Ovary (tissue), 10 donors: ENCODE measurements at places on chromosomes 6 and 20. TPM values are rescaled to one million over a fixed set of nuclear protein-coding genes. Genes with fewer than 3 reads are reported as not detected.

The OLIG3 gene
- not detected for total RNA-seq

The IL20RA gene
- total RNA-seq: 19.3 TPM

The OR2H1 gene
- not detected for total RNA-seq

The IL17F gene
- total RNA-seq: not detected

The NR2E1 gene
- total RNA-seq: not detected

The BPIFB2 gene
- 0.26 TPM for total RNA-seq

The MATN4 gene
- not detected for total RNA-seq

The HCRTR2 gene
- not detected for total RNA-seq

The DIDO1 gene
- total RNA-seq: 56.2 TPM

- DNase-seq: no peak
- H3K36me3 ChIP-seq: no peaks in the 10 kb centered on the region
- no peaks in the 10 kb centered on the region for H3K4me1 ChIP-seq
Measured at GRCh38 chr6:63391203-63391970, 71.6 kb upstream of the LGSN start.

DNA sequence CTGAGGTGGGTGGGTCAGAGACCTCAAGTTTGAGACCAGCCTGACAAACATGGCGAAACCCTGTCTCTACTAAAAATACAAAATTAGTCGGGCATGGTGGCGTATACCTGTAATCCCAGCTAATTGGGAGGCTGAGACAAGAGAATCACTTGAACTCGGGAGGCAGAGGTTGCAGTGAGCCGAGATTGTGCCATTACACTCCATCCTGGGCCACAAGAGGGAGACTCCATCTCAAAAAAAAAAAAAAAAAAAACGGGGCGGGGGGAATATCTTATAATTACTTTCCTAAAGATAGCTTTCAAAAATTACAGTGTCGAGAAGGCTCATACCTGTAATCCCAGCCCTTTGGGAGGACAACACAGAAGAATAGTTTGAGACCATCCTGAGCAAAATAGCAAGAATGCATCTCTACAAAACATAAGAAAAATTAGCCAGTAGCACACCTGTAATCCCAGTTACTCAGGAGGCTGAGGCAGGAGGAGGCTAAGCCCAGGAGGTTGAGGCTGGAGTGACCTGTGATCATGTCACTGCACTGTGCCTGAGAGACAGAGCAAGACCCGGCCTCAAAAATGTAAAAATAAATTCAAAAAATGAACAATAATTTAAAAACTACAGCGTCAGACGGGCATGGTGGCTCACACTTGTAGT, 25.8 kb downstream of the CBFA2T2 start:
- DNase-seq: no peak
- no peak overlapping the region for H3K27ac ChIP-seq
- H3K4me3 ChIP-seq: no peak overlapping the region
- H3K27me3 ChIP-seq: no peaks in the 10 kb centered on the region

GRCh38 chr6:143397227-143398222, 53.0 kb downstream of the ADAT2 start:
- H3K4me1 ChIP-seq: no peaks in the 10 kb centered on the region
- H3K4me3 ChIP-seq: no peak overlapping the region
- no peaks in the 10 kb centered on the region for H3K27me3 ChIP-seq
- H3K27ac ChIP-seq: no peak overlapping the region
- peak; percentile 27 for DNase-seq
- no peaks in the 10 kb centered on the region for H3K36me3 ChIP-seq

DNA sequence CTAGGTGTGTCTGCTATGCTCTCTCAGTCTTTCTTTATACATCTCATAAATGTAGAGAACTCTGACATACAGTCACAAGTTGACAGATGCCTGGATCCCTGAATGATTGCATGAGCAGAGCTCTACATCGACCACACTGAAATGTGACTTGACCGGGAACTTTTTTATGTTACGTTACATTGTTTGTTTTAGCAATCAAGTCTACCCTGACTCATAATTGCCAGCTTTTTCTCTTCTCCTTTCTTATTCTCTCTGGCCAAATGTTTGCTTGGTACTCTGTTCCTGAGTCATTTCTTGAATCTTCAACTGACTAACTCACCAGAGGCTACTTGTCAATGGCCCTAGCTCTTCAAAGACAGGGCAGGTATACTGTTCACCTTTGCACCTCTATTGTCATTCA, 213.6 kb upstream of the DTNBP1 start:
- peaks cover 4% of the 10 kb centered on the region for H3K4me1 ChIP-seq
- H3K27ac ChIP-seq: no peak overlapping the region
- no peaks in the 10 kb centered on the region for H3K36me3 ChIP-seq
- no peak for DNase-seq
- H3K4me3 ChIP-seq: no peak overlapping the region

- DNase-seq: no peak
- no peak overlapping the region for H3K27ac ChIP-seq
- H3K4me3 ChIP-seq: no peak overlapping the region
- no peaks in the 10 kb centered on the region for H3K36me3 ChIP-seq
- peaks cover 20% of the 10 kb centered on the region for H3K4me1 ChIP-seq
Measured at GRCh38 chr20:50540620-50541605, 30.7 kb downstream of the PTPN1 start.

- no peak for DNase-seq
- H3K27me3 ChIP-seq: no peaks in the 10 kb centered on the region
- no peaks in the 10 kb centered on the region for H3K36me3 ChIP-seq
- H3K4me3 ChIP-seq: peak overlapping the region; percentile 73
Measured at GRCh38 chr6:693723-694009, 727 bp upstream of the EXOC2 start.

- H3K27ac ChIP-seq: no peak overlapping the region
- peaks cover 6% of the 10 kb centered on the region for H3K4me1 ChIP-seq
- H3K27me3 ChIP-seq: no peaks in the 10 kb centered on the region
Measured at GRCh38 chr6:63652980-63653379, 17.4 kb downstream of the PHF3 start.

- no peak overlapping the region for H3K27ac ChIP-seq
- H3K4me1 ChIP-seq: no peaks in the 10 kb centered on the region
- H3K4me3 ChIP-seq: no peak overlapping the region
- no peaks in the 10 kb centered on the region for H3K27me3 ChIP-seq
- H3K36me3 ChIP-seq: no peaks in the 10 kb centered on the region
Measured at GRCh38 chr6:127606131-127606562, 29.2 kb downstream of the C6orf58 start.

- DNase-seq: no peak
- no peak overlapping the region for H3K4me3 ChIP-seq
- no peaks in the 10 kb centered on the region for H3K36me3 ChIP-seq
Measured at GRCh38 chr6:140475086-140475485, 1100.6 kb upstream of the CITED2 start.

GRCh38 chr6:166021429-166021828, 146.2 kb downstream of the TBXT start:
- H3K27ac ChIP-seq: no peak overlapping the region
- no peaks in the 10 kb centered on the region for H3K36me3 ChIP-seq
- no peak overlapping the region for H3K4me3 ChIP-seq

GRCh38 chr20:52529826-52530225, 338.2 kb upstream of the ZFP64 start:
- H3K36me3 ChIP-seq: no peaks in the 10 kb centered on the region
- no peaks in the 10 kb centered on the region for H3K4me1 ChIP-seq
- no peaks in the 10 kb centered on the region for H3K27me3 ChIP-seq
- no peak overlapping the region for H3K27ac ChIP-seq

- no peaks in the 10 kb centered on the region for H3K4me1 ChIP-seq
- no peak overlapping the region for H3K27ac ChIP-seq
- H3K36me3 ChIP-seq: no peaks in the 10 kb centered on the region
- H3K27me3 ChIP-seq: no peaks in the 10 kb centered on the region
Measured at GRCh38 chr20:19944772-19945459, 72.2 kb upstream of the NAA20 start.

- no peak overlapping the region for H3K27ac ChIP-seq
- no peaks in the 10 kb centered on the region for H3K36me3 ChIP-seq
- no peaks in the 10 kb centered on the region for H3K27me3 ChIP-seq
- no peak for DNase-seq
- H3K4me3 ChIP-seq: no peak overlapping the region
- H3K4me1 ChIP-seq: no peaks in the 10 kb centered on the region
Measured at GRCh38 chr20:15395457-15395856, 1058.0 kb upstream of the FLRT3 start.

GRCh38 chr20:53905019-53905819, 165.2 kb downstream of the BCAS1 start:
- no peaks in the 10 kb centered on the region for H3K27me3 ChIP-seq
- no peak overlapping the region for H3K27ac ChIP-seq
- no peaks in the 10 kb centered on the region for H3K36me3 ChIP-seq
- no peak for DNase-seq
- no peak overlapping the region for H3K4me3 ChIP-seq
- no peaks in the 10 kb centered on the region for H3K4me1 ChIP-seq

DNA sequence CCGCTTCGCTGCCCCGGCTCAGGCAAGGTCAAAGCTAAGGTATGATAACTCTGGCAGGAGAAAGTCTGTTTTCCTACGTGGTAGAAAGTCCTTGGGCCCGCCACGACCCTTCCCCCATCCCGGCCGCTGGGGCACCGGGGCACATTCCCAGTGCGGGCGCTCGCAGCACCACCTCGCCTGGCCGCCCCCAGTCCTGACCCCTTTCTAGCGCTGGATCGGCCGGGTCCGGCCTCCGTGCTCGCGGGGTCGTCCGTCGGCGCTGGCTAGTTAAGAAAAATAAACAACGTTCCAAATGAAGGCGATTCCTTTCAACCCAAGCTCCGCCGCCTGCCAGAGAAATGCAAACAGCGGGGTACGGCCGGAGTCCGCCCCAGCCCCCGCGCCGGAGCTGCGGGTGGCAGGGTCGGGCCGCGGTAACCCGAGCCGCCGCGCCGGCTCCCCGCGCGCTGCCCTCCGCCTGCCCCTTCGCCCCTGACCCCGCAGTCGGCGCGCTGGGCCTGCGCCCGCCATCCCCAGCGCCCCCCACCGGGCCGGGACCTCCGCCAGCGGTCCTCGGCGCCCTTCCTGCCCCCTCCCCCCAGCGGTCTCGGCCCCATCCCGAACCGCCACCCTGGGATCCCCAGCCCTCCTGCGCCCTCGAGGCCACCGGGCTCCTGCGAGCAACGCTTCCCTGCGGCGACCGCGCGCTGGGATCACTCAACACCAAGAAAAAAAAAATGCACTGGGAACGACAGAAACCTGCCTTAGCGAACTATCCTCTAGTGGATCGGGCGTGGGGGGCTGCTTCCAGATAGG, 37.6 kb downstream of the NCR2 start:
- H3K36me3 ChIP-seq: no peaks in the 10 kb centered on the region
- H3K27ac ChIP-seq: no peak overlapping the region
- no peak overlapping the region for H3K4me3 ChIP-seq
- peaks cover 11% of the 10 kb centered on the region for H3K27me3 ChIP-seq
- no peak for DNase-seq
- H3K4me1 ChIP-seq: peaks cover 11% of the 10 kb centered on the region

DNA sequence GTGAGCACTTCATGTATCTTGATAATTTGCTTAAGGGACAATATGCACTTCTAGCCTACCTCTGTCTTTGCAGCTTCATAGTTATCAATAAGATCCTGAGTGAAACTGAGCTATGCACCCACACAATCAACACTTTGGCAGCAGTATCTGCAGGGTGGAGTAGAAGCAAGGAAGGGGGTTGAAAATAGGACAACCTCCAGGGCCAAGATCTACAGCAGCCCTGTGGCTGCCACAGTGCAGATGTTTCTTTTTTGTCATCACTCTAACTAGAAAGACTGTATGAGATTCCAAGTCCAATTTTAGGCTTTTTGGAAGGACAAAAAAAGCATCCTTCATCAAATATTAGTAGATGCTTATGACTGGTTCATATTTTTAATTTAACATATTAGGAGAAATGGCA, 336.1 kb upstream of the CITED2 start:
- peaks cover 8% of the 10 kb centered on the region for H3K4me1 ChIP-seq
- no peak overlapping the region for H3K4me3 ChIP-seq
- DNase-seq: no peak
- no peaks in the 10 kb centered on the region for H3K36me3 ChIP-seq

DNA sequence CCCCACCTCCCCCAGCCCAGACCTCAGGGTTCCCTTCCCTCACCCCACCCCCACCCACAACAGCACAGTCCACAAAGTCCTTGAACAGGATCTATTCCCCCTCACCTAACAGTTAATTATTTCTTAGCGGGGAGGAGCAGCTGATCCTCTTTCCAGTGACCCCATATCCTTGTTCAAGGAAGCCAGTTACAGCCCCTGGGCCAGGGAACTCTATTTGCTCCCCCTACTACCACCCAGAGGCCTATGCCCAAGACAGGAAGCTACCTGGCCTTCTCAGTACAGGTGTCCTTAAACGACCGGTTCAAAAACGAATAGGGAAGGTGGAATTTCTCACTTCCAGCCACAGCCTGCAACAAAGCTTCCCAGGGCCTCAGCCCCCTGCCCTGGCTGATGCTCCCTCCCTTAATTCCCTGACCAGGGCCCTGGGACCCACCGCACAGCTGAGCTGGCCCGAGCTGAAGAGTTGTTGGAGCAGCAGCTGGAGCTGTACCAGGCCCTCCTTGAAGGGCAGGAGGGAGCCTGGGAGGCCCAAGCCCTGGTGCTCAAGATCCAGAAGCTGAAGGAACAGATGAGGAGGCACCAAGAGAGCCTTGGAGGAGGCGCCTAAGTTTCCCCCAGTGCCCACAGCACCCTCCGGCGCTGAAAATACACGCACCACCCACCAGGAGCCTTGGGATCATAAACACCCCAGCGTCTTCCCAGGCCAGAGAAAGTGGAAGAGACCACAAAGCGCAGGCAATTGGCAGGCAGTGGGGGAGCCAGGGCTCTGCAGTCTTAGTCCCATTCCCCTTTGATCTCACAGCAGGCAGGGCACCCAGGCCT, 778 bp downstream of the MCCD1 start:
- no peak overlapping the region for H3K27ac ChIP-seq
- H3K36me3 ChIP-seq: no peaks in the 10 kb centered on the region
- peaks cover 3% of the 10 kb centered on the region for H3K4me1 ChIP-seq
- no peak overlapping the region for H3K4me3 ChIP-seq
- no peak for DNase-seq
- no peaks in the 10 kb centered on the region for H3K27me3 ChIP-seq
